Lung microvascular endothelial cell (primary cell): ENCODE measurements at places on chromosomes 5 and 9. TPM values are rescaled to one million over a fixed set of nuclear protein-coding genes. Genes with fewer than 3 reads are reported as not detected.

UGCG gene
- 53.0 and 131 TPM in 2 replicates for total RNA-seq

TRIP13 gene
- total RNA-seq = 3.0 and 13.3 TPM in 2 replicates

TMEM174 gene
- total RNA-seq = not detected in 2 replicates

- no peak for DNase-seq
Measured at GRCh38 chr5:110735556-110735955, 3.3 kb upstream of the SLC25A46 start.

SHOC1 gene
- not detected in 2 replicates for total RNA-seq

HTR4 gene
- total RNA-seq = not detected in 2 replicates

DNA sequence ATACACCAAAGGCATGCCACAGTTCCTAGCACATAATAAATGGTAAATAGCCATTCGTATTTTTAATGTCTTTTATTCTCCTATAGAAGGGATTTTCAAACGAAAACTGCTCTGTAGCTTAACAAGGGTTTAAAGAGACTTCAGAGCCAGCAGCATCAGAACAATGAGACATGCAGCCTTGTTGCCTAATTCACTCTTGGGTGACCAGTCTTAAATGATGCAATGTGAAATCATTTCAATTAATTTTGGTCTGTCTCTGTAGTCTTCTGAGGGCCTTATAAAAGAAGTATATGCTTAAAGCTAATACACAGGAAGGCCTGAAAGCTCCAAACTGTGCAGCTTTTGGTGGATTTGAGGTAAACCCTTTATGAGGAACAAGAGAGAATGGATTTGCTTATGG is 888.8 kb upstream of the WWC1 start:
- DNase-seq = no peak
